ENCODE measurements at places on chromosomes 11 and 22.

GRCh38 chr11:16367252-16367651, 10.9 kb upstream of the SOX6 start:
- no peak for DNase-seq

- DNase-seq, result no peak
Observed at GRCh38 chr11:69295079-69295994, 1.4 kb downstream of the MYEOV start.

GRCh38 chr22:19719488-19720021, 3.8 kb upstream of the GP1BB start:
- no peak for DNase-seq

GRCh38 chr11:8714622-8715225, 32.1 kb downstream of the RPL27A start:
- DNase-seq, result no peak

DNA sequence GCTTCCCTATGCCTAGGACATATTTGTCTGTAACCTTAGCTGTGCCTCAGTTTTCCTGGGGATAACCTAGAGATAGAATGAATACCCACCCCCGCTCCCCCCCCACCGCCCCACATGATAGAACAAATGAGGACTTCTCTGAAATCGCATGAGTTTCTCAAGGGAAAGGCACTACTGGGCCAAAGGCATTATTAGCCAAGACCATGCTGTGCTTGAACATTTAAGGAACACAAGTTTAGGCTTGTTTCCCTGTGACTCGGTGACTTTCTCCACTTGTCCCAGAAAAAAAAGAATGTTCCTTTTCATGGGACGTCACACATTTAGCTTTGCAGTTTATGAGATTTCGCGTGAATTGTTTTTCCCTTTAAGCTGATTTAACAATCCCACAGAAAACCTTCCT, 51.4 kb upstream of the CRTAM start:
- DNase-seq, result no peak

DNA sequence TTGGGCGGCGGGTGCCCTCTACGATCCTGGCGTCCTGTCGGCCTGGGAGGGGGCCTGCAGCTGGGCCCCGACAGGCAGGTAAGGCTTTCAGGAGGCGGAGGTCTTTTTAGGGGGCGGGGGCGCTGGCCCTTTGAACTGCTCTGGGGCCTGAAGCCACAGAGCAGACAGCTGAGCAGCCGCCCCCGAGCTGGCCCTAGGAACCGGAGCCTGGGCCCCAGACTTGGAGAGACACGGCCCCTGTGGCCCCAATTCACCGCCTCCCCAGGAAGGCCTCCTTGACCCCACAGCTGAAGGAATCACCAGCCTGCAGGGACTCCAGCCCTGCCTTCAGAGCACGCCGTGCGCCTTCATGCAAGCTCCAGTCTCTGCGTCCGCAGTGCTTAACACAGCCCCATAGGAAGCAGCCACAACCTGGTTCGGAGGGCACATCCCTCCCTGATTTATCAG, 618 bp upstream of the CERK start:
- no peak for DNase-seq

DNA sequence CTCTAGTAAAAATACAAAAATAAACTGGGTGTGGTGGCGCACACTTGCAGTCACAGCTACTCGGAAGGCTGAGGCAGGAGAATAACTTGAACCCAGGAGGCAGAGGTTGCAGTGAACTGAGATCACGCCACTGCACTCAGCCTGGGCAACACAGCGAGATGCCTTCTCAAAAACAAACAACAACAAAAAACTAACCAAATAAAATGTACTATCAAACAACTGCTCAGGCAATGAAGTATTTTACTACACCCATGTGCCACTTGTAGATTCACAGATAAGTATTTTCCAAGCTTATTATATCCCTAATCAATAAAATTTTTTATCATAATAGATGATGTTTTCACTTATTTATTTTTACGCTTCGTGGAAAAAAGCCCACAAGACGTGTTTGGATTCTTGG, 924 bp downstream of the C11orf65 start:
- no peak for DNase-seq

GRCh38 chr11:1349327-1350041, 40.1 kb upstream of the TOLLIP start:
- DNase-seq, result no peak

DNA sequence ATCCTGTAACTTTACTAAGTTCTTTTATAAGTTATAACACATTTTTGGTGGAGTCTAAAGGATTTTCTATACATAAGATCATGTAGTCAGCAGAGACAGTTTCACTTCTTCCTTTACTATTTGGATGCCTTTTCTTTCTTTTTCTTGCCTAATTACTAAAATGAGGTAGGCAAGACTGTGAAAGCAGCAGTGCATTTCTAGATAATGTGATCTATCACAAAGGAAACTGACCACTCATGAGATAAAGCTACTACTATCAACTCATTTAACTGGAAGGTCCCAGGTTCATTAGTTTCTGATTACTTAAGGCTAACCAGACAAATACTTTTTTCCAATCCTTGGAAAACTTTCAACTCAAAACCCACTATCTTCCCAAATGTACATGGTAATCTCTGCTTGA, 196.2 kb upstream of the E2F8 start:
- no peak for DNase-seq

GRCh38 chr11:129023968-129024676, 81.5 kb upstream of the TP53AIP1 start:
- DNase-seq, result no peak

- DNase-seq, result no peak
Observed at GRCh38 chr11:124635932-124636331, 13.3 kb downstream of the TBRG1 start.

DNA sequence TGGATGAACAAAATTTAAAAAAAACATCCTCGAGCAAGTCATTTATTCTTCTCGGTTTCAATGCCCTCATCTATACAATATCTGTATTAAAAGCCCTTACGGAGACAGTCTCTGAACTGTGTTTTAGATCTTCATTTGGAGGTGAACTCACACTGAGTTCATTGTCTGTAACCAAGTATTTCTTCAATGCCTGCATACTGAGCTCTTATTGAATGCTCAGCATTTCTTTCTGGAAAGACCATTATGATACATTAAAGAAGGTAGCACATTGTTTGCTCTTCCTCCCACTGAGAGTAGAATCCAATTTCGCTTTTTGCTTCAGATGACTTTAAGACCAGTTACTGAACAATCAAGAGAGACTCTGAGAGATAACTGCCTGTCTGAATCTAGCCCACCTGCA, 1.7 kb upstream of the ANO3 start:
- DNase-seq, result no peak

GRCh38 chr11:108364159-108364558, 103.2 kb downstream of the C11orf65 start:
- DNase-seq, result no peak

DNA sequence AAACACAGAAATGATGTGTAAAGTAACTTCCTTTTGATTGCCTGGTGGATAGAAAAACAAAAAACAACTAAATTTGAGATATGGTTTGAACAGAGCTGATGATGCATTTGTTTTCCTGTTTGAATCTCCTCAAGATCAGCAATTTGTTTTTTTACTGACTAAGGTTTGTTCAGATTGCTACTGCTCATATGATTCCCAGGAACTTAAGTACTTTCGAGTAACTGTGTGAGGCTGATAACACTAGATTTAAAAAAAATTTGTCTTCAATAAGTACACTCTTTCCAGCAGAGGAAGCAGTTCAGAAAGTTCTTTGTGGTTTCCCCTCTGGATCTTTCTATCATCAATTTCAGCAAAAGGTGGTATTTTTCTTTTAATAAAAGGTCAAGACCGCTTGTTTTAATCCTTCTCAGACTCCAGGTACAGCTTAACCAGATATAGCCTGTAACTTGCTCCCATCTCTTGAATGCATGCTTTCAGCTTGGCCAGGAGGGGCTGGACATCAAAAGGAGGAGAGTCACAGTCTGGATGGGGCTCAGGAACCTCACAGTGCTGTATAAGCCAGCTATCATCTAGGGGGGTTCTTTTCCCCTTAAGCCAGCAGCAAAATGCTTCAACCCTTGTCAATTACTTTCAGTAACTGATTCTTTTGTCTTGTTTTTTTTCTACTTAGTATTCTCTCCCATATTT, 12.3 kb upstream of the MS4A6E start:
- DNase-seq, result no peak

GRCh38 chr11:5291207-5291838, 10.4 kb downstream of the OR51B4 start:
- DNase-seq, result no peak

DNA sequence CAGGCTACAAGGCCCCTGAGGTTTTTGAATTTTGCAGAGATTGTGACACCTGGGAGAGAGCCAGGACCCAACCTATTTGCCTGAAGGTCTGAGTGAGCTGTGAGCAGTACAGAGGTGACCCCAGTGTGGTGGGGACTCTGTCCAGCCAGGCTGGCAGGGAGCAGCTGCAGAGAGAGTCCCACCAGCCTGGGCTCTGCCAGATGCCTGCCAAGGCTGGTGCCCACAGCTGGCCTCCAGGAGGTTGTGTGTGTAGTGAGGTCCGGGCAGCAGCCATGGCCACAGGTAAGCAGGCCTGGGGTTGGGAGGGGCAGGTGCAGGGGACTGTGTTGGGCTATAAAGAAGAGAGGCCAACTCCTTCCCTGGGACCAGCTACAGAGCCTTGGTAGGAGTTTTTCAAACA, 144.8 kb downstream of the CRYBB2 start:
- no peak for DNase-seq

- DNase-seq, result no peak
Observed at GRCh38 chr22:44259366-44260215, 53.2 kb downstream of the SHISAL1 start.

GRCh38 chr11:127902382-127902781, 685.0 kb downstream of the ETS1 start:
- DNase-seq, result no peak

DNA sequence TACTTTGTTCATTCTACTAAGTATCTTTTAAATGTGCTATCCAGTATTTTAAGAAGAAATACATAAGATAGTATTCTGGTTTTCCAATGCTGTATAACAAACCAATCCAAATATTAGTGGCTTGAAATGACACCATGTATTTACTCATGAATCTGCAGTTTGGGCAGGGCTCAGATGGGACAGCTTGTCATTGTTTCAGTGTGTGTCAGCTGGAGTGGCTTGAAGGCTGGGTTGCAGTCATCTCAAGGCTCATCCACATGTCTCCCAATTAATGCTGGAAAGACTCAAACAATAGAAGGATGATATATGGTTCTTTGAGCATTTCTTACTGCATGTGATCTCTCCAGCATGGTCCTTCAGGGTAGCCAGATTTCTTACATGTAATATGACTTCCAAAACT, 146.2 kb downstream of the ARHGAP42 start:
- no peak for DNase-seq

DNA sequence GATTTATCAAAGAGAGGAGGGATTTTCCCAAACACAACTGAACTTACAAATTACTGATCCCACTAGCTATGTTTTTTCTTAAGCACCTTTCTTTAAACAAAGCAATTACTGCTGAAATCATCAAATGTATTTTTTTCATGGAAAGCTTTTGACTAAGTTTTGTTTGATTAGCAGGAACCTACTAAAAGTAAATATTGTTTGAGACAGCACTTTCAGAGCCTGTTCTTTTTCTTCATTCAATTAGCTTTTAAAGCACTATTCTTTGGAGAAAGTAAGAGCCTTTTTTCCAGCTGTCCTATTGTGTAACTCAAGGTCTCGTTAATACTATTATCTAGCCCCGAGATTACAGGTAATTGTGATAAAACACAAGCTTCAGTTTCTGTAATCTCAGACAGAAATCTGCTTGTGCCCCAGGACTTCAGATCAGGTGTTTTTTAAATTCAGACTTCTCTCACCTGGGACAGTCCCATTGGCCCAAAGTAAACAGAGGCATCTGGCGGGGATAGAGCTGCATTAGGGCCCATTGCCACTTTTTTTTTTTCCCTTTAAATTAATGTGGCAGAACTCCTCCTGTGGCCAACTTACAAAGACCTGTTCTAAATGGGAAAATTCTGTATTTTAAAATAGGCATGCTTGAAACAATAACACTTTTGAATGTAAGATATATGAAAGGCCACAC, 11.0 kb downstream of the CSTPP1 start:
- no peak for DNase-seq

- no peak for DNase-seq
Observed at GRCh38 chr11:5815534-5815933, 6.8 kb downstream of the OR52N2 start.

- no peak for DNase-seq
Observed at GRCh38 chr22:42446151-42446550, 13.9 kb upstream of the NFAM1 start.

DNA sequence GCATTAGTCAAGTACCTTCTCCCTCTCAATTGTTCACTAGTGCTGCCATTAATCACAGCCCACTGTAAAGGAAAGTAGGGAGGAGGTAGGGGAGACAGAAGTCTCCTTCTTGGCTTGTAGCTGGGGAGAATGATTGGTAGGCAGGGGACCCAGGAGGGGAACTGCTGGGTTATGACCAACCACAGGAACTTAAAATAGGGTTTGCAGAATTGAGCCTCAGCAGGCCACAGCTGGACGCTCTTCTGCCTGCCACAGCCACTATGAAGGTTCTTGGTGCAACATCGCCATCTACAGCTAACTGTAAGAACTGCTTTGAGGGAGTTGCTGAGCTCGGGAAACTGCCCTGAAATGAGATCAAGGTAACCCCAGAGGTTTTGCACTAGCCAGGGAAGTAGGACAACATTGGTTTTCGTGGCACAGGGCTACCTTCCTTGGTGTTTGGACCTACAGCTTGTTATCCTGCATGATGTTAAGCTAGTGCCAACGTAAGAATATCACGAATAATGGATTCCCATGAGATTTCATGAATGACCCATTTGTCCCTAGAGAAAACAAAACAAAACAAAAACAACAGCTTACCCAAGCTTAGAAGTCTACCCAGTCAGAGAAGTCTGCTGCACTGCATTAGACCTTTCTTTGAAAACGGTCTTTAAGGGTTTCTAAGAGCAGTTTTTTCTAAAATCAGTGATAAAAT, 787.1 kb upstream of the API5 start:
- peak; percentile 52 for DNase-seq

DNA sequence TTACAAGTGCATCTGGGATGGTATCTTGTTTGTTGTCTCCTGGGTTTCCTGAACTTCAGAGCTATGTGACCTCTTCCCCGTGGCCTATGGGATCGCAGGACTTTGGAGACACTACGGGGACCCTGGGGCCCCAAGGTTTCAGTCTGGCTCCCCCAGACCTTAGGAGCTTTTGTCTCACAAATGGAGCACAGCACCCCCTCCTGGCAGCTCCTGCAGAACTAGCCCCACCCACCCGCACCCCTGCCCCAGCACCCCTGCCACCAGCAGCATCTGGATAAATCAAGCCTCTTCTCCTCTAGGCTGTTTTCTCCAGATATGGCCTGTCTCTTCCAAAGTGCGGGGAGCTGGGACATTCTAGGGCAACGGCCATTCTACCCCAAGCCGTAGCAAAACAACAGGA, 10.4 kb downstream of the RCOR2 start:
- peak; percentile 15 for DNase-seq
